Nephron progenitor cell (in vitro differentiated cells): ENCODE measurements at places on chromosomes 1 and 21.

DNA sequence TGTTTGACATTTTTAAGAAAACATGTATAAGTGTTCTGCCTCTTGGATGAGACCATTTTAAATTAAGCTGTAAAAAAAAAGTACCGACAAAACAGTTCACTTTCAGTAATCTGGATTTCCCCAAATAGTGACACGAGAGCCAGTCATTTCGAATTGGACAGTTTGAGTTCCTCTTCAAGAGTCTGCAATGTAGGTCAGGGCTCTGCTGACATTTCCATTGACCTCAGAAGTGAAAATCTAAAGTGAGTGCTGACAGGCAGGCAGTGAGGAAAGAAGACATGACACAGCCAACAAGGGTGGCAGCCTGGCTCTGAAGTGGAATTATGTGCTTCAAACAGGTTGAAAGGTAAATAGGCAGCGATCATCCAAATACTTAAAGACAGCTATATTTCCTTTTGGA is at the start of gene IL23R:
TSS of gene IL23R (plus strand) at position 259 of the 400 bp plus-strand sequence. CDS start 1,667 bp downstream, outside the sequence.
- DNase-seq = no peak

GRCh38 chr21:18070392-18070791 is 174.2 kb upstream of the CHODL start:
- DNase-seq = no peak

- DNase-seq = no peak
These were observed 204.4 kb upstream of the TNR start for GRCh38 chr1:175947771-175948170.

- no peak for DNase-seq
These were observed 363.0 kb downstream of the SETD4 start for GRCh38 chr21:35697321-35697808.

- DNase-seq = no peak
These were observed 26.4 kb downstream of the COL6A2 start for GRCh38 chr21:46124083-46124925.

- no peak for DNase-seq
These were observed 42.0 kb downstream of the LAMC1 start for GRCh38 chr1:183065168-183065706.
